ENCODE measurements at places on chromosomes 2 and 18. TPM values are rescaled to one million over a fixed set of nuclear protein-coding genes. Genes with fewer than 3 reads are reported as not detected.

The ACAA2 gene
- 145 TPM for total RNA-seq

The LRATD1 gene
- 10.8 TPM for total RNA-seq

The ADRA2B gene
- 0.91 TPM for total RNA-seq

The ANKZF1 gene
- total RNA-seq, result 25.8 TPM

The SP5 gene
- total RNA-seq, result not detected

The ADD2 gene
- total RNA-seq, result 1.3 TPM

The REG3G gene
- not detected for total RNA-seq

- no peak for DNase-seq
These were observed 1039.0 kb downstream of the SOCS6 start for GRCh38 chr18:71327850-71328249.

- no peak for DNase-seq
These were observed 1794.7 kb upstream of the PIK3C3 start for GRCh38 chr18:40160361-40160760.

GRCh38 chr2:48332286-48332685, 197.7 kb upstream of the STON1 start:
- no peak for DNase-seq

DNA sequence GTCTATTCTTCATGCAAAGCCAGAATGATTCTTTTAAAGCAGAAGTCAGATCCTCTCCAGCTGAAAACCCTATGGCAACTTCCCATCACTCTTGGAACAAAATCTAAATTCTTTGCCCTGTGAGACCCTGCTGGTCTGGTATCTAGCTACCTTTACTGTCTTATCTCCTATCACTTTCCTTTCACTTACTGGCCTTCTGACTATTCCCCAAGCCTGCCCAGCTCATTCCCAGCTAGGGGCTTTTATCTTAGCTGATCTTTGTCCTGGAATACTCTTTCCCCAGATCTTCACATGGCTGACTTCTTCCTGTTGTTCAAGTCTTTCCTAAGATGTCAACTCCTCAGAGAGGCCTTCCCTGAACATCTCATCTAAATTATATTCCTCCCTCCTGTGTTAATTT, 63.6 kb downstream of the GREB1L start:
- no peak for DNase-seq
